Activated CD4-positive, alpha-beta T cell treated with anti-CD3 and anti-CD28 coated beads for 36 hours (primary cell): ENCODE measurements at places on chromosomes 1 and 21.

GRCh38 chr1:191320062-191320461 lies 838.2 kb upstream of the RGS18 start:
- no peak for DNase-seq

DNA sequence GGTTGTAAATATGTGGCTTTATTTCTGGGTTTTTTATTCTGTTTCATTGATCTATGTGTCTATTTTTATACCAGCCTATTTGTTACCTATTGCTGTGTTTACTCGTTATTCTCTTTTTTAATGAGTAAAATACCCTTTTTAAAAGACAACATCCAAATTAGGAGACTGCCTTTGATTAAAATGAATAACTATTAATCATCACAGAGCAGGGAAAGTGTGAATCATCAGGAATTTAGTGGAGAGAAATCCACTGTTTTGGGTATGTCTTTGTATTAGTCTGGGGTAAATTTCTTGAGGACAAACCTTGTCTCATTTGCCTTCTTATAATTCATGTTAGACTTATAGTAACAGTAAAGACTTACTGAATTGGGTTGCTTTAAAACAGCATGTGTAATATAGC lies 12.1 kb downstream of the DISC1 start:
- DNase-seq: no peak

DNA sequence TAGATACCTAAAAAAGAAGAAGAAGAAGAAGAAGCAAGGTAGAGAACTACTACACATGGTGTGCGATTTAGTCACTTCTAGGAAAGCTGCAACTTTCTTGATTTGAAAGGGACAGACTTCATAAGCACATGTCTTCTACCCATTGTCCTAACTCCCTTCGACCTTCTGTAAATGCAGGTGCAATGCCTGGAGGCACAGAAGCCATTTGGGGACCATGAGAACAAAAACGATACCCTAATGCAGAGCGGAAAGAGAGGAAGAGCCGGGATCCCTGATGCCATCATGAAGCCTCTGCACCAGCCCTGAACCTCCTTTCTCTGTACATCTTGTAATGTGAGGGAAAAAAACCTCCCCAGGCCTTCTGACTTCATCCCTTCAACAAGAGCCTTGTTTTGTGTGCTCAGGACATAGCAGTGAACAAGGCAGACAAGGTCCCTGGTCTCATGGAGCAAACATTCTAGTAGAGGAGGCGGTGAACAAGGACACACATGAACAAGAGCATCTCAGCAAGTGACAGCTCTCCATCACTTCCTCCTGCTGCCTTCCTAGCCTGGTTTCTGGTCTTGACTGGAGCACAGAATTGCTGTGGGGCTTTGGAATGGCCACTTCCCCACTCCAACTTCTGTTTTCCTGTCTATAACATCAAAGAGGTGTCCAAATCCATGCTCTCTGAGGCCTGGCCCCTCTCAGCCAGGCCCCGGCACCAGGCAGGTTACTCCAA lies 5.5 kb upstream of the LAPTM5 start:
- no peak for DNase-seq

- DNase-seq: no peak
Observed at GRCh38 chr1:96967311-96967710, 245.7 kb downstream of the PTBP2 start.

DNA sequence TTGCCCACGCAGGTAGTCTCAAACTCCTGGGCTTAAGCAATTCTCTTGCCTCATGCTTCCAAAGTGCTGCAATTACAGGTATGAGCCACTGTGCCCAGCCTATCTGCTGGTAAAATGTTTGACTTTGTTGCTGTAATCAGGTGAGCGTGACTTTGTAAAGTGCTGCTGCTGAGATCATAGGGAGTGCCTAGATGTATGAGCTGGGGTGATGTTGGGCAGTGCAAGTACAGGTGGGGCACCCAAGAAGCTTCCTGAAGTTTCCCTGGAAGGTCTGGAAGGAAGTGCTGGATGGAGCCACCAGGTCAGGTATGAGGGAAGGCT lies 43.1 kb downstream of the KIF21B start:
- DNase-seq: no peak

DNA sequence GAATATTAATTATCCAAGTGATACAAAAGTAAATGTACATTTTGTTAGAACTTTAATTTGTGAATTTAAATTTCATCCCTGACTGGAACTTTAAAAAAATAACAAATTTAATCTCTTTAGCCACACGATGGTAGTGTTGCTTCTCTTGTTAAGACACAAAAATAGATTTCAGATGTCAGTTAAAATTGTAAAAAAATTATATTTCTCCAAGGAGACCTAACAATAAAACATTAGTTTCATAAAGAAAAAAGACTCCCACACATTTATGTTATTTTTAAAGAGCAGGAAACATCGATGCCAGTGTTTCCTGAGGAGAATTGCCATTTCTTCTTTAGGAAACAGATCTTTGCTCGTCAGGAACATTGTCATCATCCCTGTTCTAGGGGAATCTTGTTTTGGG lies 74.0 kb upstream of the DEPDC1 start:
- no peak for DNase-seq

GRCh38 chr1:180155182-180155682 lies 563 bp downstream of the QSOX1 start:
- no peak for DNase-seq

DNA sequence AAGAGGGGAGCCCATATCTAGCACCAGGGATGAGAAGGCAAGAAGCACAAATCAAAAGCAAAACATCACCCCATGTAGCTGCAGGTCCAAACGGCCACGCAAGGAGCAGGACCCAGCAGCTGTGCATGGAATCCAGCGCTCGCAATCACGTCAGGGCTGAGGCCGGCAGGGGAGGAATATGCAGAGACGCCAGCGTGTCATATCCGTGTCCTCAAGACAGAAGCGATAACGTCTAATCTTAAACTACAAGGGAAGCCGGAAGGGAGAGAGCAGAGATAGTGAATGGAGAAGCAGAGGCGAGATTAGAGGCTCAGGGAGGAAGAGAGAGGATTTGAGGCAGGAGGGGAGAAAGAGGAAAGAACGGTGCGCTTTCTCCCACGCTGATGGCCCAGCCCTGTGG lies 39.1 kb downstream of the FBXO2 start:
- DNase-seq: no peak

GRCh38 chr1:18870957-18871356 lies 11.5 kb upstream of the TAS1R2 start:
- no peak for DNase-seq

DNA sequence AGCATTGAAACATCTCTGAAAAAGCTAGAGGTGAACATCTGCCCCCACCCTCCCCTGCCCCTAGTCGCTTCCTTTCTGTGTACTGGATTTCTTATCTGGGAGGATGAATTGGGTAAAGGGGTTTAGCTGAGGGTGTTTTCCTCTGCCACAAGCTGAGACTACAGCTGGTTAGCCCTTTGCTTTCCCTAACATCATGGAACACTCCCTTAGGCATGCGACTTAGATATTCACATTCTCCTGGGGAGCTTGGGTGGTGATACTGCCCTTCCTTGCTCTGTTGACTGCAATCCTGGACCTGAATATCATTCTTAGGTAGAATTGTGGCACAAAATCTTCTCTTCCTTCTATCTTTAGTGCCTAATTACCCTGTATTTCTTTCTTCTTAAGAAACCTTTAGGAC lies 117.4 kb upstream of the KIAA0040 start:
- no peak for DNase-seq

DNA sequence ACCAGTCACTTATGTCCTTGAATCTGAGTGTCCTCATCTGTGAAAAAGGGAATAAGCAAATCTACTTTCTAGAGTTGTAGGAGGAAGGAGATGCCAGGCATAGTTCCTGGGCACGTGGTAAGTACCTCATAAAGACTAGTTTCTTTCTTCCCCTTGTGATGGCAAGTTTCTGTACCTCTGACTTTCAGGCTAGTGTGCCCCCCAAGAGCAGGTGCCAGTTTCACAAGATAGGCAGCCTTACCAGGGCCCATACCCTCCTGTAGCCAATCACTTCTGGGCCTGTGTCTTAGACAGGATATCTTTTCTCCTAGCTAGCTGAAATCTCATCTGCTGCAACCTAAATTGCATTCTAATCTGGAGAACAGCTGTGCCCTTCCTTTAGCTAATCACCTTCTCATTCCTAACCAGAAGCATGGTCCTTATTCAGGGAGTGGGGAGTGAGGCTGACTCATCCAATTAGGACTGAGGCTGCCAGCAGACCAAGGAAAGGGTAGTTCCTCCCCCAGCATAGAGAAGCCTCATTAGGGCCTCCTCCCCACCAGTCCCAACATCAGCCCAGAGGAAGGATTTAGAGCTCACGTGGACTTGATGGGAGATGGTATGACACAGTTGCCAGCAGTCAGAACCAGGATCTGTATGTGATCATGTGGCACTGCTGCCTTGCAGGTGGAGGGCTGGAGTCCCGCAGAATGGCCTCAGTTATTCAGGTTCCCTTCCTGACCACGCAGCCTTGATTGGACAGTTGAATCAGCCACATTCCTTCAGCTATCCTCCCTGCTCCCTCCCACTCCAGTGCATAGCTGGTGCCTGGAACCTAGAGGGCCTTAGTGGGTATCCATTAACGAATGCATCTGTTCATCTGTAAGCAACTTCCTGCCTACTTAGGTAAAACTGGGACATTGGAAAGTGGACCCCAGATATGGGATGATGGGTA lies 7.9 kb downstream of the KLHDC8A start:
- DNase-seq: no peak

GRCh38 chr1:156709031-156709430 lies 3.6 kb upstream of the CRABP2 start:
- DNase-seq: no peak

DNA sequence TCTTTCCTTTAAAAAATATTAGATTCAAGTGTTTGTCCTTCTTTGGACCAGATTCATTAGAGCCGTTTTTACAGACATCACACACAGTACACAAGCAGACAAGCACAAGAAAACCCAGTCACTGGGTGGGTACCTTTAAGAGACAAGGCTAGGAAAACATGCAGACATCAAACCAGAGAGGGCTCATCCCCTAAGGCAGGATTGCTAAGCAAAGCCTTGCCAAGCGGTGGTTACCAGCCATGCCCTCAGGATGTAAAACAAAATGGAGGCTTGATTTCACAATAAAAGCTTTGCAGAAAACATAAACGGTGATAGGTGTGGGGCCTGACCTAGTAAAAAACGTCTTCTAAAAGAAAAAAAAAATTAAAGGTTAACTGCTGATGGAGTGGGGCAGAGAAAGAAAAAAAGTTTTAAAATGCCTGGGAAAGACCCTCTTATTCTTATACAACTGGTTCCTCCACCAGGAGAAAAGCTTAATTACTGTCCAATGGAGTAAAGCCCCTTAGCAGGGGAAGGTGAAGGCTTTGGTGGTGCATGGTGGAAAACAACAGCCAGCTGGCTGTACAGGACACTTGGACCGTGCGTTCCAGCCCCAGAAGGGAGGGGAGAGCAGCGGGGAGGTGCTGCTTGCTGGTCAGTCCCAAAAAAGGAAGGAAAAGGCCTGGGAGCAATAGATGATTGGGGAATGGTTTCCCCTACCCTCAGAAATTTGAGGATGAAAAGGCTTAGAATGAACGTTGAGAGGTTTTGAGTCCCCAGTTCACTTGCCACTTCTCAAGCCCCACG lies 30.4 kb upstream of the FMO1 start:
- no peak for DNase-seq

DNA sequence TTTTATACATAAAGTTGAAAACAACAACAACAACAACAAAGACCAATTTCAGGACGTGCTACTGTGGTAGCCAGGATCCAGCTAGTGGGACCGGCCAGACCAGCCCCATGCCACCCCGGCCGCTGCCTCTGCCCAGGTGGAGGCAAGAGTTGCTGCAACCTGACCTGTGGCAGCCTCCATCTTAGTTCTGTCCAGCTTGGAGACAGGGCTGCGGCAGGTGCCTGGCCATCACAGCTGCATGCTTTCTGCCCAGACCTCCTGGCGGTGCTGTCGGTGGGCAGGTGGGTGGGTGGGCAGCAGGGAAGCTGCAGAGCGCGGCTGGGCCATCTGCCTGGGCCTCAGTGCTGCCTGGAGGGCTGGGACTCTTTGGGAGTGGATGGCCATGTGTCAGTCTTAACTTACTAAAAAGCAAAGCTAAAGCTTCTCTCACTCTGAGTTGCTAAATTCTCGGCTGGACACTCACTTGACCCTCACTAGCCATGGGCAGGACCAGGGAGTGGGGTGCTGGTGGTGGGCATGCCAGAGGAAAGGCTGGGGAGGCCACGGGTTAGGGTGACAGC lies 38.6 kb downstream of the KIAA1614 start:
- DNase-seq: no peak

- peak; percentile 13 for DNase-seq
Observed at GRCh38 chr1:201649761-201650622, 111.1 kb downstream of the NAV1 start.

DNA sequence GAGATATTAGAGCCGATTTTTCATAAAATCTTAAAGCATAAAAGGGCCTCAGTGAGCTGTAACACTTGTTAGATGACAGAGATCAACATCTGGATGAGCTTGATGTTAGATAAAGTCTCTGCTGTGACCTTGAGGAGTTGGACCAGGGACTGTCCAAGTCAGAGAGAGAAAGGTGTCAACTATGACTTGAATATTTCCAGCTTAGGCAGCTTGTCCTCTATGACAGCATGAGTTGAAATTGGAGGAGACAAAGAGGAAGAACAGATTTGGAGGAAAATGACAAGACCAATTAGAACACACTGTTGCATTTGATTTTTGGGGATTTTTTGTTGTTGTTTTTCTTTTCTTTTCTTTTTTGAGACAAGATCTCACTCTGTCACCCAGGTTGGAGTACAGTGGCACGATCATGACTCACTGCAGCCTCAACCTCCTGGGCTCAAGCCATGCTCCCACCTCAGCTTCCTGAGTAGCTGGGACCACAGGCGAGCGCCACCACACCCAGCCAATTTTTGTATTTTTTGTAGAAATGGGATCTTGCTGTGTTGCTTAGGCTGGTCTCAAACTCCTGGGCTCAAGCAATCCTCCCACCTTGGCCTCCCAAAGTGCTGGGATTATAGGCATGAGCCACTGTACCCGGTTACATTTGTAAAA lies 35.3 kb upstream of the CLIC4 start:
- DNase-seq: no peak
